ENCODE measurements at places on chromosomes 1 and 21.

GRCh38 chr1:158180741-158181576 is at the start of gene CD1D:
Gene CD1D (plus strand): TSS chr1:158180895. CDS start chr1:158181102, 207 bp downstream.
- peak; percentile 4 for DNase-seq

DNA sequence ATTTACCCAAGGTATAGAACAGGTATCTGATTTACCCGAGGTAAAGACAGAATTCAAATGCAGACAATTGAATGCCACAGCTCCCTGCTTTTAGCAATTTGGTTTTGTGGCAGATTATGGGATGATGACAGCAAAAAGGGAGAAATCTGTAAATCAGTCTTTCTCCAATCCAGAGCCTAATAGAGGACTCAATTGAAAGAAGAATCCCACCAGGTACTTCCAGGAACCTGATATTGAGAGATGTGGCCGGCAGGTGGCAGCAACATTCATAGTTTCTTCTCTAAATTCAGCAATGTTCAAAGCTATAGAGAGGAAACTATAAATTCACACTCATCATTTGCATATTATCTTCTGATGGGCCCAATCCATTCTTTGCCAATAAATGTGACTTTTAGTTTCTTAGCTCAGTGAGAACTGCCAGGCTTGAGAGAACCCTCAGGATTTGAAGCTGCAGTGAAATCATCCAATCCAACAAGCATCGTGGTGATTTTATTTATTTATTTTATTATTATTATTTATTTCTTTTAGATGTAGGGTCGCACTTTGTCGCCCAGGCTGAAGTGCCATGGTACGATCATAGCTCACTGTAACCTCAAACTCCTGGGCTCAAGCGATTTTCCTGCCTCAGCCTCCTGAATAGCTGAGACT is 9.8 kb upstream of the PHACTR4 start:
- DNase-seq = peak; percentile 66

- DNase-seq = no peak
Measured at GRCh38 chr1:116474921-116475849, 95.6 kb downstream of the CD58 start.

DNA sequence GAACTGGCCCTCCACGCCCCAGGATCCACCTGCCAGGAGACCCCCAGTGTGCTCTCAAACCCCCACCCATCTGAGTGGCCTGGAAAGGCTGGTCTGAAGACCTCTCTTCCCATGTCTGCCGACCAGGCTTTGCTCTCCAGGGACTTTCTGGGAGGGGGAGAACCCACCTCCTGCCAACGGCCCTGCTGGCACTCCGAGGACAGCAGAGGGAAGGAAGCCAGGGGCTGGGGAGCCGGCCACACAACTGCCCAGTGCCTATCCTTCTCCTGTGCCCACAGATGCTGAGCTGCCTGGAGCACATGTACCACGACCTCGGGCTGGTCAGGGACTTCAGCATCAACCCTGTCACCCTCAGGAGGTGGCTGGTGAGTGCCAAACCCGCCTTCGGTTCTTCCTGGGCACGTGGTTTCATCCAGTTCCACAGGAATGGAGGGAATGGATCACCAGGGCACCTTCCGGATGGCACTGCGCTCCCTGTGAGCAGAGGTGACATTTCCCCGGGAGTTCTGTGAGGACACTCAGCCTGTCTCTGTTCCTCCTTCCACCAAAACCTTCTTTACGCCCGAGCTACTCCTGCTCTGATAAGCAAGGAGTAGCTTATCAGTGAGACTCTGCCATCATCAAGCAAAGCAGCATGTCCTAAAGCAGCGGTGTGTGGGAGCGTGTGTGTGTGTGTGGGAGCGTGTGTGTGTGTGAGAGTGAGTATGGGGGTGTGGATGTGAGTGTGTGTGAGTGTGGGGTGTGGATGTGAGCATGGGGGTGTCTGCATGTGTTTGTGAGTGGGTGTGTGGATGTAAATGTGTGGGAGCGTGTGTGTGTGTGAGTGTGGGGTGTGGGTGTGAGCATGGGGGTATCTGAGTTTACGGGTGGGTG is 105.5 kb downstream of the PDE9A start:
- no peak for DNase-seq

GRCh38 chr1:163038928-163039706 is 30.0 kb upstream of the RGS4 start:
- DNase-seq = no peak

GRCh38 chr1:107965110-107965991 is at the start of gene VAV3:
Gene VAV3 (minus strand): TSS chr1:107965180. CDS start chr1:107964869, 311 bp downstream.
- DNase-seq = peak; percentile 51

DNA sequence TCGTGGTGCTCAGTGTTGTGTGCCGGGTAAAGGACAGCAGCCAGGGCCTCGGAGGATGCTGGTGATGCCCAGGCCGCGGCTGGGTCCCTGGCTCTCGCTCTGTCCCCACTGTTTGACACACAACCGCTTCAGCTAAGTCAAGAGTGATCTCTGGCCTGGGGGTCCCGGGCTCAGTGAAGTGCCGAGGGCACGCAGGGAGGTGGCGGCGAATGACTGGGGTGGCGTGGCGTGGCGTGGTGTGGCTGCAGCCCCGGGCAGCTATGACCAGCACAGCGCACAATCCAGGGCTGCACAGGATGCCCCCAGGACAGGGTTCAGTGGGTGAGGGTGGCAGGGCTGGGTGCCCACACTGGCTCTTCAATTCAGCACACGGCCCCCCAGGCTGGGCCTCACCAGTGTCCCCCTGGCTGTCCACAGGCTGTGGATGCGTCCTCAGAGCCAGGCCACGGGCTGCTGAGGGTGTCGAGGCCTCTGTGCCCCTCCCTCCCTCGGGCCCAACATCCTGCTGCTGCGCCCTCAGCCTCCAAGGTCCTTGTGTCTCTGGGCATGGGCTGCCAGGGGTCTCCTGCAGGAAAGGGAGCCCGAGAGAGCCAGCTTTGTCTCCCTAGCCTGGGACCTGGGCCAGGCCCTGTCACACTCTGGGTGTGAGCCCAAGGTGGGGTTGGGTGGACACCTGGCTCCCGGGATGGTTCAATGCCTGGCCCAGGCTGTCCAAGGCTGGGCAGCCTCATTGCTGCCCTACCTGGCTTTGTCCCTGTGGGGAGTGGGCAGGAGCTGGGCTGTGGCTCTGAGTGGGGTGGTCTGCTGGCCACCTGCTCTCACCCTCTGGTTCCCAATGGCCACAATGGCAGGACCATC is 12.0 kb upstream of the SKI start:
- DNase-seq = no peak

DNA sequence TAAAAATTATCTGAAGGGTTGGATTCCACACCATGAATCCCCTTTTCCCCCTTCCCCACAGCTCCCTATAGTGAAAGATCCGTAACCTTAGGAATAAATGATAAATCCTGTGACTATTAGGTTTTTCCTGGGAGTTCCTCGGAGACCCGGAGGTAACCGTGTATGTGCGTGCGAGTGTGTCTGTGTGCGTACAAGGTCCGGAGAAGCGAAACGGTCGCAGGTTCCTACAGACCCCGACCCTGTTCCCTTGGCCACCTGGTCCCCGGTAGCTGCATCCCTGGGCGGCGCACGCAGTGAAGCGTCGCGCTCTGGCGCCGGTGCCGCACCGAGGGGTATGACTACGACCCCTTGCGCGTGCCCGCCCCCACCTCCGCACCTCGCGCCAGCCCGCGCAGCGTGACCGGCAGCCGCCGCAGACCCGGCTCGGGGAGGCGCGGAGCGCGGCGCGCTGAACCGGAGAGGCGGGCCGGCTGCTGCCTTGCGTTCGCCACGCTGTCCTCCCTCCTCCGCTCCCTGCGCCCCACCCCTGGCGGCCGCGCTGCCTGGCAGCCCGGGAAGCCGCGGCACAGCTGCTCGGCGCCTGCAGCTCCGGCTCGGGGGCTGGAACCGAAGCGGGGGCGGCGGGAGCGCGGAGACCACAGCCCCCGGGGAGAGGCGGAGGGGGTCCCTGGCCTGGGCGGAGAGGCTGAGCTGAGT is at the start of gene AK5:
TSS of gene AK5 (plus strand) at position 529 of the 696 bp plus-strand sequence. CDS start 295 bp downstream, outside the sequence.
- DNase-seq = peak; percentile 39

GRCh38 chr21:43866659-43867331 is 1.8 kb downstream of the AGPAT3 start:
- no peak for DNase-seq

- peak; percentile 16 for DNase-seq
Measured at GRCh38 chr1:118257946-118258345, 72.9 kb upstream of the SPAG17 start.

DNA sequence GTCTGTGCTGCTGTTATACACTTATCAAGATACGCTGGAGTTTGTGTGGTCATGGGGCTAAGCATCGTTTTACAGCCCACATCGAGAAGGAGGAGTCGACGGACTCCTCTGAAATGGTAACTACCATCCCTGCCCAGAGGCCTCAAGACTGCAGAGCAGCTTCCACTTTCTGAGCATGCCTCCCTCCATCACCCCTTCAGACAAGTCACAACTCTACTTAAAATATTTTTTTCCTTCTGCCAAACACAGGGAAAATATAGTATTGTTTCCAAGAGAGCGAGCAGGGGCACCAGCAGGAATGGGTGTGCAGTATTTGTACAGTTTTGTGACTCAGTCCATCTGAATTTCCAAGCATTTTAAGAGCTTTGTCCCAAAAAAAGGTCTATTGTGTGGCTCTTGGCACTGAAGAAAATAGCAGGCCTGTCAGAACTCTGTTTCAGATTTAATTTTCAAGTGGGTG is 14.1 kb downstream of the EVA1C start:
- no peak for DNase-seq

- DNase-seq = peak; percentile 95
Measured at GRCh38 chr1:115727706-115728249, 40.7 kb downstream of the CASQ2 start.

DNA sequence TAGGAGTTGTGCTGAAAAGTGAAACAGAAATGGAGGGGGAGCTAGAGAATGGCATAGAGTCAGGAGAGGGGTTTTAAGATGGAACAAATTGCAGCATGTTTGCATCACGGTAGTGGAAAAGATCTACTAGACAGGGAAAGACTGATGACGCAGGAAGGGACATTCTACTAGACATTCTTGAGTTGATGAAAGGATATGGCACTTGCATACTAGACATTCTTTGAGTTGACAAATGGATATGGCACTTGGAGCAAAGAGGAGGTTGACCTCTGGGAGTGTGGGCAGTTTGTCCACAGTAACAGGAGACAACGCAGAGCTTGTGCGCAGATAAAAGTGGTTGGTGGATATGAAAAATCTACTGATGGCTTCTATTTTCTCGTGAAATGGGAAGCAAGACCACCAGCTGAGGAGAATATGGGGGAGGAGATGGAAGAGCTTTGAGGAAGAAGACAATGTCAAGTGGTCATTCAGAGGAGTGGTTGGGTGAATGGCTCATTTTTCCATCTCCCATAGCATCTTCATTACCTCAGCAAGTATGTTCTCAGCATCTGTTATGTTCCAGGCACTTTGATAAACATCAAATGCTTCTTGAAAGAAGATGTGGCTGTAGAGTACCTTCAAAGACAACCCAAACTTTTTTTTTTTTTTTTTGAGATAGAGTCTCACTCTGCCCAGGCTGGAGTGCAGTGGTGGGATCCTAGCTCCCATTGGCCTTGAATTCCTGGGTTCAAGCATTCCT is 2.4 kb upstream of the CTPS1 start:
- no peak for DNase-seq

- DNase-seq = peak; percentile 60
Measured at GRCh38 chr1:209688746-209689234, 13.6 kb downstream of the G0S2 start.

- peak; percentile 65 for DNase-seq
Measured at GRCh38 chr1:203338335-203339036, 12.4 kb downstream of the FMOD start.

DNA sequence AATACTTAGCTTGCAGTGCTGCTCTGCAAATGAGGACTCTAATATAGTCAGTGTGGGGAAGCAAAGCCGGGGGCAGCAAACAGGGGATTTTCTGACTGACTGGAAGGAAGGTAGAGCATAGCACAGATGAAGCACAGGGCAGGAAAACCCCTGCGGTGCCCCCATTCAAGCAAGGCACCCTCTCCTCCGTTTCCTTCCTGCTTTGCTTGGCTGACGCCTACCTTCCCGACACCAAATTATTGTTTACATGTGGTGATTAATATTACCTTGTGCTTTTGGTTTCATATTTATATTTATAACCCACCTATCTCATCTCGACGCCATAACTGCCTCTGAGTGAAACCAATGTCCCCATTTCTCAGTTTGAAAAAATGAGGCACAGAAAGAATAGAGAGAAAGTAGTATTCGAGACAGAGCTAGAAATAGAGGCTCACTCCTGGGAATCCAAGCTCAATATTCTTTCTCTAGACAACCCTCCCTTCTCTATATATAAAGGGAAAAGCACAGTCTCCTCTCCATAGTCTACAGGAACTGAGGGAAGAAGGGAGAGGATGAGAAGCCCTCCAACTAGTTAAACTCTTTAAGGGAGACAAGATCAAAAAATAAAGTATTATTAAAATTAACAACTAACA is 41.3 kb downstream of the PIK3C2B start:
- DNase-seq = no peak

- DNase-seq = peak; percentile 95
Measured at GRCh38 chr1:186680245-186681061, at the start of gene PTGS2. Gene PTGS2 (minus strand): TSS chr1:186680423. CDS start chr1:186680290, 133 bp downstream.

- no peak for DNase-seq
Measured at GRCh38 chr1:2528016-2528415, 1.6 kb upstream of the PANK4 start.

GRCh38 chr1:3534803-3535637 is 76.3 kb downstream of the MEGF6 start:
- DNase-seq = no peak

DNA sequence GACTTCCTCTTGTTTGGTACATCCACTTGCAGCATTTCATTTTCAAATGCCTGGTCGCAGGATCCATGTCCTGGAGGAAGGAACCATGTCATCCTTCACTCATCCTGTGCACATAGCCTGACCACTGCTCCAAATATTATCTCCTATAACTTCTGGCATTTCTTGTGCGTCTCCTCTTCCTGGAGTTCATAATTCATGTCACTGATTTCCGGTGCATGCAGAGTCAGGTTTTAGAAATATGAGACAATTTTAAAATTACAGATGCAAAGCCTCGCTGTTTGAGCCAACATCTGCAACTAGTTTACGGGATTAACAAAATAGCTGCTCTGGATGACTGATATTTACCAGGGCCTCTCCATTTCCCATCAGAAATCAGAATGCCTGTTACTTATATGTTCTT is 268.1 kb downstream of the DNM3 start:
- peak; percentile 64 for DNase-seq

GRCh38 chr1:81314513-81315233 is 486.1 kb upstream of the ADGRL2 start:
- DNase-seq = no peak
